ENCODE measurements at places on chromosomes 1 and 21. TPM values are rescaled to one million over a fixed set of nuclear protein-coding genes. Genes with fewer than 3 reads are reported as not detected.

- H3K27me3 ChIP-seq, result no peaks in the 10 kb centered on the region
- no peak overlapping the region for H3K4me3 ChIP-seq
- no peak for DNase-seq
Measured at GRCh38 chr1:220575718-220576497, 48.0 kb downstream of the MARK1 start.

DNA sequence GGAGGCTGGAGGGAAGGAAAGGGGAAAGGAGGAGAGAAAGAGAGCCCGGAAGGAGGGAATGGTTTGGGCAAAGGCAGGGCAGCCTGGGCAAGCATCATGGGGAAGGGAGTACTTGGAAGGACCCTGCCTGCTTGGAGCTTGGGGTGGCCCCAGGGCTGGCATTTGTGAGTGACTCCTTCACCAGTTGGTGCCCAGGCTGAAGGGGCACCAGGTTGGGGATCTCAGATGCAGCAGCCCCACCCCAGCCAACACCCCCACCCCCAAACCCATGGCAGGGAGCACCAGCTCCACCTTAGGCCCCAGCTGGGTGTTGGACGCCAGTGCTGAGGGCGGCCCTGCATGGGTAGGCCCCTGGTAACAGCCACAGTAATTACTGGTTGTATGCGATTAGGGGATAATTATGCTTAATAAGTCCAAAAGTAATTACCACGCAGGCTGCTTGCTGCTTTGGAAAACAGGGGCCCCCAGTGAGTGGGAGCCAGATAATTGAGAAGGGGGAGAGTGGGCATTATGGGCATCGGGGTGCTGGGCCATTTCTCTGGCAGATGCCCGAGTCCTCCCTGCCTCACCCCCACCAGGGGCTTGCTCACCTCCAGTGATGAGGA is 78.3 kb downstream of the VWA5B1 start:
- H3K27ac ChIP-seq, result no peak overlapping the region
- H3K4me1 ChIP-seq, result peaks cover 5% of the 10 kb centered on the region
- H3K4me3 ChIP-seq, result no peak overlapping the region
- H3K27me3 ChIP-seq, result peaks cover 13% of the 10 kb centered on the region

DNA sequence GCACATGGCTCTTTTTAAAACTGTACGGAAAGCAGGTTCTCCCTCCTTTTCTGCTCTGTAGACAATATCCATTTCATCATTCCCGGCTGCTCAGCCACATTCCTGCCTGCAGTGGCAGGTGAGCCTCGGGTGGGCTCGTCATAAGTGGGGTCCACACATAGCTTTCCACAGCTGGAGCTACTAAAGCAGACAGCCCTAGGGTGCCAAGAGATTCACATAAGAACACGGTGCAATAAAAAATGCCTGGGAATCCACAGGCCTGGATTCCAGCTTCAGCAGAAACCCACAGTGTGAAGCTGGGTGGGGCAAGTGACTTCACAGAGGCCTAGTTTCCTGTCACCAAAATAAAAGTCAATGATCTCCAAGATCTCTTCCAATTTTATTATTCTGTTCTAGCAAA is 96.4 kb downstream of the MIS18A start:
- no peaks in the 10 kb centered on the region for H3K4me1 ChIP-seq
- no peaks in the 10 kb centered on the region for H3K36me3 ChIP-seq
- H3K27me3 ChIP-seq, result no peaks in the 10 kb centered on the region
- H3K27ac ChIP-seq, result no peak overlapping the region
- H3K4me3 ChIP-seq, result no peak overlapping the region
- DNase-seq, result no peak

GRCh38 chr1:51410568-51411460 is 80.5 kb upstream of the TTC39A start:
- peaks cover 30% of the 10 kb centered on the region for H3K36me3 ChIP-seq
- H3K27ac ChIP-seq, result no peak overlapping the region
- DNase-seq, result no peak
- H3K27me3 ChIP-seq, result no peaks in the 10 kb centered on the region
- H3K4me3 ChIP-seq, result no peak overlapping the region

PPFIA4 gene
- total RNA-seq, result 21.5 TPM

Measured in SJCRH30 (cell line).